B cell (primary cell): ENCODE measurements at places on chromosomes 6 and 20. TPM values are rescaled to one million over a fixed set of nuclear protein-coding genes. Genes with fewer than 3 reads are reported as not detected.

The DLK2 gene
- total RNA-seq = 0.58 TPM in 1 of 2 replicates, not detected in the other

The ARMH2 gene
- 5.0 and 6.4 TPM in 2 replicates for total RNA-seq

DNA sequence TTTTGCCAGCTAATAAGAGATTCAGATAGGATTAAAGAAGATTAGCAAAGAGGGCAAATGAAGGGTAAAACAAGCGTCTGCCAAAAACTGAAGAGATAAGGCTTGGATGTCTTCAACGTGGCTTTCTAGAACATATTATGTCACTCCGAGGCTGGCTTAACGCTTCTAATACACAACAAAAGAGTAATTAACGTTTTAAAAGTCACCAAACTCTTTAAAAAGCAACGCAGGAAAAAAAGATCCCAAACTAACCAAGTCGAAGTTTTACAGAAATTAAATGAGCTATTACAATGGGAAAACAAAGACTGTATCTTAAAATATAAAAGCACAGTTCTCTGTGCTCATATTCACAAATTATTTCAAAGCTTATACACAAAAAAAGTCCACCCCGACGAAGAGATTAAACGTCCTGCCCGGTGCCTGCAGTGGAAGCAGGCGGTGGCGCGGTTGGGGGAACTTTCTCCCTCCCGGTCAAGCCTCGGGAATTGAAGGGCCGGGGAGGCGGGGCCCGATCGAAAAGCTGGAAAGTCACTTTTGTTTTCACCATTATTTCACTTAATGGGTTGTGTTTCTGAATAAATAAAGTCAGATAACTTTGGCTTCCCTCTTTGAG is 1.2 kb downstream of the MAK start:
- H3K27me3 ChIP-seq = peaks cover 22% of the 10 kb centered on the region
- H3K36me3 ChIP-seq = no peaks in the 10 kb centered on the region
- H3K4me1 ChIP-seq = peaks cover 27% of the 10 kb centered on the region
- DNase-seq = no peak
- no peak overlapping the region for H3K27ac ChIP-seq

The HDGFL1 gene
- total RNA-seq = not detected in 2 replicates

GRCh38 chr6:163263998-163264661 is 150.4 kb upstream of the QKI start:
- no peaks in the 10 kb centered on the region for H3K36me3 ChIP-seq
- H3K27me3 ChIP-seq = no peaks in the 10 kb centered on the region
- no peak overlapping the region for H3K4me3 ChIP-seq
- H3K27ac ChIP-seq = no peak overlapping the region
- no peak for DNase-seq

GRCh38 chr6:54515713-54516112 is 207.5 kb downstream of the TINAG start:
- H3K4me3 ChIP-seq = no peak overlapping the region
- no peaks in the 10 kb centered on the region for H3K4me1 ChIP-seq
- H3K36me3 ChIP-seq = no peaks in the 10 kb centered on the region
- no peak for DNase-seq

GRCh38 chr20:44843876-44844275 is 33.5 kb upstream of the RIMS4 start:
- no peak overlapping the region for H3K4me3 ChIP-seq
- H3K27ac ChIP-seq = no peak overlapping the region
- H3K4me1 ChIP-seq = no peaks in the 10 kb centered on the region
- no peak for DNase-seq

- H3K27me3 ChIP-seq = no peaks in the 10 kb centered on the region
- no peaks in the 10 kb centered on the region for H3K4me1 ChIP-seq
- no peak overlapping the region for H3K4me3 ChIP-seq
- no peak for DNase-seq
- no peaks in the 10 kb centered on the region for H3K36me3 ChIP-seq
Observed at GRCh38 chr6:130933712-130934200, 106.5 kb downstream of the SMLR1 start.

The NOX3 gene
- not detected in 2 replicates for total RNA-seq

- no peak overlapping the region for H3K4me3 ChIP-seq
- H3K27me3 ChIP-seq = no peaks in the 10 kb centered on the region
- no peaks in the 10 kb centered on the region for H3K4me1 ChIP-seq
- H3K27ac ChIP-seq = no peak overlapping the region
- DNase-seq = no peak
- H3K36me3 ChIP-seq = no peaks in the 10 kb centered on the region
Observed at GRCh38 chr20:6575912-6576401, 191.5 kb upstream of the BMP2 start.

DNA sequence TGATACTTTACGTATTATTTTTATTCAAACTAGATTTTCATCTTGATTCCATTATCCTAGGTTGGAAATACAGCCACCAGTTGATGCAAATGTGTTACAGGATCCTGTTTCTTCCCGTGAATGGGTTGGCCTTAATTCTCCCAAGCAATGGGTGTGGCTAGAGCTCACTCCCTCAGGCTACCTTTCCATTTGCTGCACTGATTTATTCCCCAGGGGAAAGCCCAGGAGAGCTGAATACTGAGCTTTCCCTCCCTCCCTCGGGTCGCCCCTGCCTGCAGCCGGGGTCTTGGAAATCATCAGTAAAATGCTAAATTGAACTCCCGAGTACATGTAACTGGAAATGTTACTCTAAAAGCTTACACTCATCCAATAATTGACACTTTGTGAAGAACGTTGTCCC is 9.9 kb downstream of the SMOC2 start:
- no peak for DNase-seq
- H3K27ac ChIP-seq = no peak overlapping the region
- no peaks in the 10 kb centered on the region for H3K36me3 ChIP-seq

The DTNBP1 gene
- 73.0 and 73.6 TPM in 2 replicates for total RNA-seq
